Activated T-cell treated with anti-CD3 and anti-CD28 coated beads for 1 hour (primary cell): ENCODE measurements at places on chromosomes 3 and 15.

DNA sequence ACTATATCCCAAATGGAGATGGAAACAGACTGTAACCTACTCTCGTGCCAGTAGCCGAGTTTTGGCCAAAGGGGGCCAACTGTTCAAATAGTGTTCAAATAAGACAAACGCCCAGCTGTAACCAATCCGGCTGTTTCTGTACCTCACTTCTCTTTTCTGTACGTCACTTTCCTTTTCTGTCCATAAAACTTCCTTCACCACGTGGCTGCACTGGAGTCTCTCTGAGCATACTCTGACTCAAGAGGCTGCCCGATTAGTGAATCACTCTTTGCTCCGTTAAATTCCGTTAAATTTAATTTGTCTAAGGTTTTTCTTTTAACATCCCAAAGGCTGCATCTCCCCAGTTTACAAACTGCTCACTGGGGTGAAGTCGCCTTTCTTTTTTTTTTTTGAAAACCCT lies 219.2 kb upstream of the P2RY1 start:
- DNase-seq = no peak

GRCh38 chr3:150346981-150347863 lies 60.9 kb upstream of the TSC22D2 start:
- DNase-seq = no peak

GRCh38 chr3:100912571-100912970 lies 80.7 kb downstream of the ABI3BP start:
- DNase-seq = no peak

DNA sequence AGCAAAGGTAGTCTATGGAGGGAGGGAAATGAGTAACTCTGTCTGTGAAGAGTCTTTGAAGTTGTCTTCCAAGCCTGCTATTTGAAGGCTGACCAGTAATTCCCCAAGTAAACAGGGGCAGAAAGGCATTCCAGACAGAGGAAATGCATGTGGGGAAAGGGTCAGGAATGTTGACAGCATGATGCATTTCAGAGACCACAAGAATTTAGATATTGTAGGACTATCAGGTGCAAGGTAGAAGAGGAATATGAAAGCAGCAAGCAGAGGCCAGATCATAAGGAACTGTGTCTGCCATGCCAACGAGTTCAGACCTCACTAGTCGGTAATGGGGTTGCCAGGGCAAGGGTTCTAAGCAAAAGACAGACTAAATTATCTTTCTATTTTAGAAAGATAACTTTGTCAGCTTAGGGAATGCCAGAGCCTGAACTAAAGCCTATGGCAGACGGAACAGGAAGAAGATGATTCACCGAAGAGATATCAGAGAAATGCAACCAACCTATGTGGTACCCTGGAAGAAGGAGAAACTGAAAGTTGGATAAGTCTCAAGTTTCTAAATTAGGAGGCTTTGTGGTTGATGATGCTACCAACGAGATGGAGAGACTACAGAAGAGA lies 327.0 kb upstream of the RORA start:
- DNase-seq = no peak

DNA sequence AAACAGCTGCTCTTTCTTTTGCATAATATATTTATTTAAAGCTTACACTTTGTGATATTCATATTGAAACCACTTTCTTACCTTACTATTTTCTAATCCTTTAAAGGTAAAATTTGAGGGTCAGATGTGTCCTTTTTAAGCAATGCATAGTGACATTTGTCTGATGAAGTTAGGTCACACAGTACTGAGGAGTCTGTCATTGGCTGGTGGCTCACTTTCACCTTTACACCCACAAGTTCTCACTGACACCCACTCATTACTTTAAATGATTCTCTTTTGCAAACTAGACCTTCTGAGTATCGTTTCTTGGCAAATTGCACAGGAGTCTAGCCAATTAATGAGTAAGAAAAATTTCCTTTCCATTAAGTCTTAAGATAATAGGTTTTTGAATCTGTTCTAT lies 758.3 kb upstream of the ARPP21 start:
- DNase-seq = no peak

DNA sequence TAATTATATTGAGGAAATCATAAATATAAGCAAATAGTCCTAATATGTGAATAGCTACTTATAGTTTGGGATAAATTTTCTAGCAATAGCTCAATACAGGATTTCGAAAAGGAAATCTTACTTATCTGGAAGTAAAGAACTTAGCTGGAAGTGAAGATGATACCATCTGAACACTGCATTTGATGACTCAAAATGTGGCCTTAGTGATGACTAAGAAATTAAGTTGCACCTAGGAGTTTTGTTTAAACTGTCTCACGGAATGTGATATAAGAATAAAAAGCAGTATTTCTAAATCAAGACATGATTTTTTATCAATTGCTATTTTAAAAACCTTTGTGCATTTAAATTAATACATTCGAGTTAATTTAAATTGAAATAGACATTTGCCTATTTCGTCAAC lies 91.2 kb downstream of the EOMES start:
- no peak for DNase-seq

GRCh38 chr15:25774871-25775270 lies 88.3 kb downstream of the ATP10A start:
- DNase-seq = no peak

DNA sequence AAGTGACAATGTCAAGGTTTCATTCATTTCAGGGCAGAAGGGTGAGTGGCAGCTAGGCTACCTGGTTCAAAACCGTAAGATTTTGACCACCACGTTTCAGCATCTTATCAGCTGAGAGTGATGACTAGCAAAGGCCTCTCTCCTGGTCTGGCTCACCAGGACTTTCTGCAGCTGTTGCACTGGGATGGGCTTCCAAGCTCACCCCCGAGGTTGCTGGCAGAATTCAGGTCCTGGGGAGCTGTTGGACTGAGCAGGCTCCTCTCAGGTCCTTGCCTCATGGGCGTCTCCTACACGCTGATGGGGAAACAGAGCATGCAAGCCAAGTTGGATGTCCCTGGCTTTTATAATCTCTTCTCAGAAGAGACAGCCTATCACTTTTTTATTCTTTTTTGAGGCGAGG lies 88.8 kb upstream of the RNU6-1 start:
- DNase-seq = no peak

DNA sequence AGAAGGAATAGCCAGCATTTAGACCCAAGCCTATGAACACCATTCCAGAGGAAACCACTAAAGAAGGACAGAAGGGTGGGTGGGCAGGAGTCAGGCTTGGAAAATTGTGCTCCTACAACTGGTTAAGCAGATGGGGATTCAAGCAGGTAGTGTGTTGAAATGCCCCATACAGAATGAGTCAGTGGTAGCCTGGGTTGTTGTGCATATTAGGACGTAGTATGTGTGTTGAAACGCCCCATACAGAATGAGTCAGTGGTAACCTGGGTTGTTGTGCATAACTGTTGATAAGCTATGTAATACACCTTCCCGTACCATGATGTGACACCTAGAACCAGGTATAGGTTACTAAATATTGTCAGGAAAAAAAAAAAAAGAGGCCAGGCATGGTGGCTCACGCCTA lies 34.0 kb downstream of the MINDY4B start:
- DNase-seq = no peak

DNA sequence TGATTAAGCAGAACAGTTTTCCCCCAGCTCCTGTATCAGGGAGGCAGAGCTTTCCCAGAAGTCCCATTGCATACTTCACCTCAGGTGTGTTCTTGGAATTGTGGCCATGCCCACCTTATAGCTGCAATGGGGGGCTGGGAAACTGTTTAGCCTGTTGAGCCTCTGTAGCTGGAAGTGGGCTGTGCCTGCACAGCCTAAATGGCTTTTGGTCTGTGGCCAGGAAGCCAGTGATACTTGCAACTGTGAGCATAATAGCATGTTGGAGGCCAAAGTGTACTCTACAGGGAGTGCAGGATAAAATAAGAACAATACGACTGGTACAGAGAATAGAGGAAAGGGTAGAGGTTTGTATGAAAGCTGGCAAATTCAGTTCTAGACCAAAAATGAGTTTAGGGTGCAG lies 248.5 kb downstream of the PTPRG start:
- DNase-seq = no peak

DNA sequence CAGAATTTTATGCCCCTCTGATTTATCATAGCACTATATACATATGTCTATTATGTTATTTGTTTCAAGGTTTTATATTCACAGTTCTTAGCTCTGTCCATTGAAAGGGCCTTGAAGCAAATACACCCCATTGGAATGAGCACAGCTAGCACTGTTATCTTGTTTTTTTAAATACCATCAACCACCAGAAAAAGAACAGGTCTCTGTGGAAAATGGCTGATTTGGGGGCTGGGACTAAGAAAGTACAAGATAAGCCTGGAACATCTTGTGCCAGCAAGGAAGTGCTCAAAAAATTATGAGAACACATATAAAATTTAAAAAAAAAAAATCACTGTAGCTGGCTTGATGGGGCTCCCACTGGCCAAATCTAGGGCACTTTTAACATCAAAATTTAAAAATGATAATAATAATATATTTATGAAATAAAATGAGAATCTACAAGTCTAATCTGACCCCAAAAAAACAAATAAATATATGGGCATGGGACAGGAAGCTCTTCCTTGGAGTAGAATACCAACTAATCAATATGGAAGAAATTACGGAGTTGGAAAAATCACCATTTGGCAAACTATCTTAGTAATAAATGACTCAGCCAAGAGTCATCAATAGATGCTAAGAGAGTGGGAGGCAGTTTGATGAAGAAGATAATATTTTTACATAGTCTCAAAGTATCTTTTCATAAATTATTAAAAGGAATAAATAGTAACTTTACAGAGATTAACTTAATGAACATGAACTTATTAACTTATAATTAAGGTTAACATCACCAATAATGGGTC lies 20.5 kb downstream of the IFT80 start:
- no peak for DNase-seq

GRCh38 chr3:47475029-47475569 lies 642 bp downstream of the SCAP start:
- DNase-seq = no peak

DNA sequence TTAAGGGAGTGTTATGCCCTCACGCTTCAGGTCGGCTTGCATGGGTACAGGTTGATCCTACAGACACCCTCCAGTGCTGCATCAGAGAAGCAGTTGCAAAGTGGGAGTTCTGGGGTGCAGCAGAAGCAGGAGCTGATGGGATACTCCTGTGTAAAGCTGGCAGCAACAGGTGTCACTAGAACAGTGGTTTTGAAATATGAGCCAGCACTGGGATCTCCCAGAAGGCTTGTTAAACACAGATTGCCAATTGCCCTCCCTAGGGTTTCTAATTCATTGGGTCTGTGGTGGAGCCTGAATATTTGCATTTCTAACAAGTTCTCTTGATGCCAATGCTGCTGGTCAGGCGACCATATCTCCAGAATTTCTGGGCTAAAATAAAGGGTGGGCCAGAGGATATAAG lies 350.4 kb downstream of the CLSTN2 start:
- DNase-seq = no peak

- DNase-seq = no peak
These were observed 123.5 kb downstream of the UNC13C start for GRCh38 chr15:54101664-54102270.

DNA sequence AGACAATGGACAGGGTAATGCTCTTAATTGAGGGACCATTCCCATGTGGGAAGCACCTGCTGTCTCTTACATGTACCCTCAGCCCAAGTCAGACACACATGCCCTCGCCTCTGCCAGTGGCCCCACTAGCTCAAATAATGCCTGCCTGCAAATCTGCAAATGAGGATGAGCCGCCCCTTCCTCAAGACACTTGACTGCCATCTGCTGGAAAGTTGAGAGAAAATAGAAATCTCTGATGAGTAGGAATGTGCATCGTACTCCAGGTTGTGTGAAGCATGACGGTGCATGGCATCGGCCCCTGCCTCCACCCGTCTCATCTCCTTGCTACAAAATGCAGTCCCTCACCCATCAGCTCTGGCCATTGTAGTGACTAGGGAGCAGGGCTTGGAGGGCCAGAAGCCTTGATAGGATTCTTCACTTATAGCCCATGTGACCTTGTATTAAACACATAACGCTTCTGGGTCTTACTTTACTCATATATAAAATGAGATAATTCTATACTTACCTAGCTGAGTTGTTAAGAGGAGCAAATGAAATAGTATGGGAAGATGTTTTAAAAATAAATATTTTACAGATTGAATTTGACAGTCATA lies 6.3 kb upstream of the SCN5A start:
- no peak for DNase-seq

- peak; percentile 78 for DNase-seq
These were observed 111.0 kb upstream of the KLF13 start for GRCh38 chr15:31215490-31216214.

DNA sequence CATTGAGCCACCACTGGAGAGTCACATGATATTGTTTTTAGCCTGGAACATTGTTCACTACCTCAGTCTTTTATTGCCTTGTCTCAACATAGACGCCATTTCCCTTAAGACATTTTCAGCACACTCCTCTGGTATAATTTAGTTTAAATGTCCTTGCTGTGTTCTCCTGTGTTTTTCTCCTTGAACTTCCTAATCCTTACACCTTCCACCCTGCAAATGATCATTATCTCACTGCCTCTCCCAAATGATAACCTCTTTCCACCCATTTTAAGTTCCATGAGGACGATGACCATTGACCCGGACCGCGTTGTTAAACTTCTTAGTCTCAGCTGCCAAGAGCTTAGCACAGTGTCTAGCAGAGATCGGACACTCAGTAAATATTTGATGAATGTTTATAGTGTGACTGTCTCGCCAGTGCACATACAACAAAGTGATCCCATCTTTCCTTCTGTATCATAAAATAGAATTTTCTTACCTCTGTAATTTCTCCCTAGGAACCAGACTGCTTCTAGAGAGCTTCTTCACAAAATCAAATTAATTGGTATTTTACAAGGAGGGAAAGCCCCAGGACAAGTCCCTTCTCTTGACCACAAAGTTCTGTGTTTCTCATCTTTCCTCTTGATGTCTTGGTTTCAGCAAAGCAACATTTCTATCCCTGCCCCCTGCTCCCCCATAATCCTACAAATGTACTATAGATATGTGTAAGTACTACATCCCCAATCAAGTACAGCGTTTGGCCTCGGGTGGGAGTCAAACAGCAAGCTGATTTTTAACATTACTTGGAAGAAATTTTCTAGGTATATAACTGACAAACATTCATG lies 429.6 kb downstream of the LPP start:
- no peak for DNase-seq

DNA sequence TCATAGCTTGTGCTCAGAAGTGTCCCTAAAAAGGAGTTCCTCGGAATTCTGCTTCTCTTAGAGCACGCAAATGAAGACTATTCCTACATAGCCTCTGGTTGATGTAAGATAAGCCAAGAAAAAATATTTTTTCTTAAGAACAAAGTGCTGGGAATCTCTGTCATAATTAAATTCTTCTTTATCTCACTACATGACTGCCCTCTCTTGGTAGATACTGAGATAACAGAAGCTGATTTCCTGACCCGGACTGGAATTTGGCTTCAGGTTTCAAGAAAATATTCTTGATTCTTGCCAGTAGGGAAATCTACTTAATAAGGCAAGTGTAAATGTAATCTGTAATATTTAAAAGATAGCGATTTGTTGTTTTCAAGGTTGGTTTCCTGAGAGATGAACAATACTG lies 31.3 kb upstream of the SETMAR start:
- DNase-seq = no peak

GRCh38 chr3:79249701-79250100 lies 518.1 kb downstream of the ROBO1 start:
- no peak for DNase-seq

- no peak for DNase-seq
These were observed 209.5 kb downstream of the MAGI1 start for GRCh38 chr3:65829228-65829627.

GRCh38 chr15:36130641-36131310 lies 448.6 kb upstream of the CDIN1 start:
- no peak for DNase-seq
